GM12878 (cell line): ENCODE measurements at places on chromosomes 6 and 20. TPM values are rescaled to one million over a fixed set of nuclear protein-coding genes. Genes with fewer than 3 reads are reported as not detected.

GRCh38 chr6:7833751-7834070 is 76.9 kb downstream of the TXNDC5 start:
- no peaks in the 10 kb centered on the region for H3K36me3 ChIP-seq
- no peaks in the 10 kb centered on the region for H3K4me1 ChIP-seq
- H3K27ac ChIP-seq: no peak overlapping the region
- no peak overlapping the region for H3K4me3 ChIP-seq
- DNase-seq: no peak
- no peaks in the 10 kb centered on the region; the same call in 1 of the 2 replicates for H3K27me3 ChIP-seq

- H3K4me3 ChIP-seq: peak overlapping the region; percentile 62
- DNase-seq: no peak
- H3K27ac ChIP-seq: peak overlapping the region; percentile 83
- H3K4me1 ChIP-seq: peaks cover 37% of the 10 kb centered on the region
Observed at GRCh38 chr20:49166534-49167449, 21.3 kb downstream of the STAU1 start.

- no peak overlapping the region for H3K27ac ChIP-seq
- no peak overlapping the region for H3K4me3 ChIP-seq
- H3K4me1 ChIP-seq: no peaks in the 10 kb centered on the region
- H3K36me3 ChIP-seq: no peaks in the 10 kb centered on the region
- no peaks in the 10 kb centered on the region for H3K27me3 ChIP-seq
Observed at GRCh38 chr6:1644516-1645060, 34.9 kb downstream of the FOXC1 start.

The SRMS gene
- total RNA-seq: not detected in 2 replicates

The FRK gene
- 1.6 and 1.7 TPM in 2 replicates for total RNA-seq
